ENCODE measurements at places on chromosomes 2 and 18.

DNA sequence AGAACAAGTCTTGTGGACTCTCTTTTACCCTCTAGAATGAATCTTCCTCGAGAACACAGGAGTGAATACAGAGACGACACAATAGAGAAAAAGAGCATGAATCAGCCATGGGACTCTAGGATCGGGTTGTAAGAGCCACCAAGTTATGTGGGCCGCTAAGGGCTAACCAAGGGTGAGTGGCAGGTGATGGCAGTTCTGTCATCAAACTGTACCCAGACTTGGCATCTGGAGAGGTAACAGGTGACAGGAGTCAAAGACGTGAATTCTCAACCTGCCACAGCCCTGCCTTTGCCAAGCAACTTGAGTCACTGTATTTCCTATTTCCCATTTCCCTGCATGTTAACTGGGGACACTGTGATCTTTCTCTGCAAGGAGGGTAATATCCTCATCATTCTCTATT lies 11.2 kb downstream of the SERPINE2 start:
- no peaks in the 10 kb centered on the region for H3K4me1 ChIP-seq
- H3K36me3 ChIP-seq: no peaks in the 10 kb centered on the region
- H3K27ac ChIP-seq: no peak overlapping the region
- no peak for DNase-seq
- H3K4me3 ChIP-seq: no peak overlapping the region
- H3K27me3 ChIP-seq: no peaks in the 10 kb centered on the region

- peaks cover 17% of the 10 kb centered on the region for H3K4me1 ChIP-seq
- H3K27ac ChIP-seq: no peak overlapping the region
- no peaks in the 10 kb centered on the region for H3K36me3 ChIP-seq
- H3K4me3 ChIP-seq: no peak overlapping the region
- H3K27me3 ChIP-seq: no peaks in the 10 kb centered on the region
Observed at GRCh38 chr2:48249025-48249424, 280.9 kb upstream of the STON1 start.

- H3K36me3 ChIP-seq: peaks cover 10% of the 10 kb centered on the region
- H3K27me3 ChIP-seq: peaks cover 54% of the 10 kb centered on the region
- peaks cover 45% of the 10 kb centered on the region for H3K4me1 ChIP-seq
- H3K4me3 ChIP-seq: peak overlapping the region; percentile 77
Observed at GRCh38 chr2:120344976-120345581, 857 bp upstream of the INHBB start.

- H3K27me3 ChIP-seq: no peaks in the 10 kb centered on the region
- peak overlapping the region; percentile 95 for H3K4me3 ChIP-seq
- H3K36me3 ChIP-seq: no peaks in the 10 kb centered on the region
- DNase-seq: peak; percentile 96
Observed at GRCh38 chr2:156342254-156343095, 10.0 kb upstream of the NR4A2 start.

- H3K4me3 ChIP-seq: no peak overlapping the region
- peaks cover 33% of the 10 kb centered on the region for H3K36me3 ChIP-seq
- DNase-seq: no peak
- H3K27me3 ChIP-seq: no peaks in the 10 kb centered on the region
- no peak overlapping the region for H3K27ac ChIP-seq
Observed at GRCh38 chr2:19979932-19980331, 10.0 kb downstream of the WDR35 start.

- no peak for DNase-seq
- no peaks in the 10 kb centered on the region for H3K36me3 ChIP-seq
- H3K27ac ChIP-seq: no peak overlapping the region
- H3K27me3 ChIP-seq: no peaks in the 10 kb centered on the region
- H3K4me1 ChIP-seq: no peaks in the 10 kb centered on the region
- H3K4me3 ChIP-seq: no peak overlapping the region
Observed at GRCh38 chr2:49351560-49351959, 197.2 kb upstream of the FSHR start.

GRCh38 chr2:49248506-49248905 lies 94.2 kb upstream of the FSHR start:
- DNase-seq: no peak
- no peaks in the 10 kb centered on the region for H3K4me1 ChIP-seq
- H3K27ac ChIP-seq: no peak overlapping the region
- no peaks in the 10 kb centered on the region for H3K27me3 ChIP-seq
- H3K36me3 ChIP-seq: no peaks in the 10 kb centered on the region
- no peak overlapping the region for H3K4me3 ChIP-seq

GRCh38 chr2:101395545-101396315 lies 8.4 kb upstream of the CREG2 start:
- H3K4me3 ChIP-seq: no peak overlapping the region
- H3K27me3 ChIP-seq: no peaks in the 10 kb centered on the region
- H3K27ac ChIP-seq: no peak overlapping the region
- H3K36me3 ChIP-seq: no peaks in the 10 kb centered on the region

GRCh38 chr2:179524809-179525339 lies 260.2 kb upstream of the SESTD1 start:
- no peak overlapping the region for H3K4me3 ChIP-seq
- no peak for DNase-seq
- no peaks in the 10 kb centered on the region for H3K27me3 ChIP-seq
- H3K27ac ChIP-seq: no peak overlapping the region
- H3K4me1 ChIP-seq: no peaks in the 10 kb centered on the region
- H3K36me3 ChIP-seq: no peaks in the 10 kb centered on the region

- no peak overlapping the region for H3K27ac ChIP-seq
- no peaks in the 10 kb centered on the region for H3K36me3 ChIP-seq
- peaks cover 23% of the 10 kb centered on the region for H3K4me1 ChIP-seq
- no peaks in the 10 kb centered on the region for H3K27me3 ChIP-seq
Observed at GRCh38 chr2:64396551-64396950, 57.4 kb upstream of the LGALSL start.

GRCh38 chr2:134402410-134402809 lies 148.5 kb downstream of the MGAT5 start:
- no peak overlapping the region for H3K4me3 ChIP-seq
- peaks cover 54% of the 10 kb centered on the region for H3K4me1 ChIP-seq

DNA sequence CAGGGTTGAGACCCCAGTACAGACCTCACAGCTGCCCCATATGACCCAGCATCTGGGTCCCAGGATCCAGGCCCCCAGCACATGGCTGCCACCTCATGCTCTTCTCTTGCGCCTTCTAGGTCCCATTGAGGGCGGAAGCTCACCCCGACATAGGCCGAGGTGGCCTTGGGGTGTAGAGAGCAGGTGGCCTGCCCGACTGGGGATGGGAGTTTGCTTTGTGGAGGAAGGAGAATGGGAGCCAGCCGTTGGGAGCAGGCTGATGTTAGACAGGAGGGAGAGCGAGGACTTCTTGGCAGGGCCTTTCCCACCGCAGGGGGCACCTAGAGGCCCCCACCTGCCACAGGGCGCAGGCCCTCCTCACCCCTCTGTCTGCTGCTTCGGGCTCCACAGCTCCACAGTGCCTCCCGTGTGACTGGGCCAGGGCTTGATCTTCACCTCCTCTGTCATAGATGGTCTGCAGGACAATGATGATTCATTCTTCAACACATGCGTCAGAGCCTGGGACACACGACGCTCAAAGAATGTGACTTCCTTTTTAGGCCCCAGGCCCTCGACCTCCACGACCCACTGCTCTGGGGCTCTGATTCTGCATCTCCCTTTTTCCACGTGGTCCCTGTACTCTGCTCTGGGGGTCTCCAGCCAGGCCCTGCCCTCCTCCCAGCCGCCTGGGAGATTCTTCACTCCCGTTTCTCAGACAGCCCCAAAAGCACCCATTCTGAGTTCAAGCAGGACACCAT lies 86.6 kb upstream of the ODC1 start:
- H3K36me3 ChIP-seq: no peaks in the 10 kb centered on the region
- H3K27me3 ChIP-seq: no peaks in the 10 kb centered on the region
- no peak overlapping the region for H3K27ac ChIP-seq
- no peaks in the 10 kb centered on the region for H3K4me1 ChIP-seq

DNA sequence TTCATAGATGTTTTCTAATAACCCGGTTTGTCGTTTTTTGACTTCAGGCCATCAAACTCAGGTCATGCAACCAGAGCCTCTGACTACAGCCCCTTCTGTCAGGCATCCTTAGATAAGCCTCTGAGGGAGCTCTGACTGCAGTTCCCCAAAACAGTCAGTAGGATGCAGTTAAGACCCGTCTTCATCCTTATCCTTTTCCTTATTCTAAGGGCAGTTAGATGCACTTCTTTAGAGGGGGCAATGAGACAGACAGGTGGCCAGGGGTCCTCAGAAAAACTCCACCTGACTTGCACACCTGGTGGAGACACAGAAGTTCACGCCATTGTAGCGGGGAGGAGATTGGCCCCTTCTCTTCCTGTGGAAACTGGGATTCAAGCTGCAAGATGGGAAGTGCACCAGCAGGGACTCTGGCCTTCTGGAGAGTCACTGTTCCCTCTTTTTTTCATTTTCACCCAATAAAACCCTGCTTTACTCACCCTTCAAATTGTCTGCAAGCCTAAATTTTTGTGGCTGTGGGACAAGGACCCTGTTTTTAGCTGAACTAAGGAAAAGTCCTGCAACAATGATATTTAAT lies 104.8 kb upstream of the TFPI start:
- H3K4me1 ChIP-seq: no peaks in the 10 kb centered on the region
- H3K4me3 ChIP-seq: no peak overlapping the region
- no peaks in the 10 kb centered on the region for H3K36me3 ChIP-seq
- H3K27ac ChIP-seq: no peak overlapping the region

DNA sequence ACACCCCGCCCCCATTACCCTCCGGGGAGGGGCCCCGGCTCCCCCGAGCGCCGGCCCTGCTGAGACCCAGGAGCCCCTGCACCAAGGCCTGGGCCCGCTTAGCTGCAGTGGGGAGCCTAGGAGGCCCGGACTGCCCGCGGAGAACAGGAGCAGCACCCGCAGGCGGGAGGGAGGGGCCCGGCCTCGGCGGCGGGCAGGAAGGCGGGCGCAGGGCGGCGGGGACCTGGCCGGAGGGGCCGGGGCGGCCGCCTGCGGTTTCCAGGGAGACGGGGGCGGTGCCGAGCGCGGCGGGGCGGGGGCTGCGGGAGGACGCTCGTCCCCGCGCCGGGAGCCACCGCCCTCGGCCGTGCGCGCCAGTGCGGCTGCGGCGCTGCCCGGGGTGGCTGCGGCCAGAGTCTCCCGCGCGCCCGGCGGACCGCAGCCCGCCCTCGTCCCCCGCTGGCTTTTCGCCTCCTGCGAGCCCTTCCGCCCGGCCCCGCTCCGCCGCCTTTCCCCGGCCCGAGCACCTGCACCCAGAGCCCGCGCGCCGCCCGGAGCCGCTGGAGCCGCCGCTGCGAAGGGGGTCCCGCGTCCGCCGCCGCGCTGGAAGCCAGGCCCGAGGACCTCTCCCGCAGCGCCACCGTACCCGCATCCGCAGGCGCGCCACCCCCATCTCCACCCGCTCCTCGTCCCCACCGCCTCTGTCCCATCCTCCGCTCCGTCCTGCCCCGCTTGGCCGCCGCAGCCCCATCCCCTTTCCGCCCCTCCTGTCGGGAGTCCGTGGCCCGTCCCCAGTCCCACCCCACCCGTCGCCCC lies 17.2 kb downstream of the GPC1 start:
- peak overlapping the region; percentile 88 for H3K27ac ChIP-seq
- no peaks in the 10 kb centered on the region for H3K36me3 ChIP-seq
- H3K27me3 ChIP-seq: peaks cover 45% of the 10 kb centered on the region
- DNase-seq: no peak
- H3K4me3 ChIP-seq: peak overlapping the region; percentile 74
- H3K4me1 ChIP-seq: peaks cover 89% of the 10 kb centered on the region

GRCh38 chr2:19380532-19380931 lies 22.1 kb upstream of the OSR1 start:
- no peak for DNase-seq
- H3K4me1 ChIP-seq: no peaks in the 10 kb centered on the region
- no peaks in the 10 kb centered on the region for H3K27me3 ChIP-seq
- H3K27ac ChIP-seq: no peak overlapping the region

DNA sequence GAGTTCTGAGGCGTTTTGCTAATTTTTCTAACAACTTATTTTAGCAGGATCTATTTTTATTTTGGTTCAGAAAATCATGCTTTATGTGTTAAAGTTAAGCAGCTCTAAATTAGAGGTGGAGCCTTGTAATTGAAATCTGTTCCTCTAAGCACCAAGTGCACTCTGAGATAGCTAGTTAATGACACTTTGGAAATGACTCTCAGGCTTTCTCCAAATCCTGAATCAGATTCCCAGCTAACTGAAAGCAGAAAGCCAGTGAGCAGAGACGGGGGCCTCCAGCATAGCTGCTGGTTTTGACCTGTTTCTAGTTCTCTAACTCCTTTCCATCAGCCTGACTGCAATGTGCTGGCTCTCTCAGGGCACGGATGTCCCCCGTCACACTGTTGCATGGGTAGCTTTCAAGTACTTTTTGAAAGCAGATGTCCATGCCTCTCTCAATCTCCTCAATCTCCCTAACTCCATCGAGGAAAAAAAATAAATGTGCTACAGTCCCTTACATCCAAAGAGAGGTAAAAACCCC lies 326.5 kb downstream of the SATB2 start:
- no peak for DNase-seq
- no peaks in the 10 kb centered on the region for H3K4me1 ChIP-seq
- no peaks in the 10 kb centered on the region for H3K27me3 ChIP-seq
- H3K4me3 ChIP-seq: no peak overlapping the region
- no peaks in the 10 kb centered on the region for H3K36me3 ChIP-seq

- DNase-seq: no peak
- H3K27ac ChIP-seq: no peak overlapping the region
- H3K36me3 ChIP-seq: no peaks in the 10 kb centered on the region
Observed at GRCh38 chr18:14939141-14939540, 191.2 kb downstream of the ANKRD30B start.

GRCh38 chr2:36059691-36060090 lies 295.9 kb upstream of the CRIM1 start:
- H3K36me3 ChIP-seq: no peaks in the 10 kb centered on the region
- no peak for DNase-seq
- no peak overlapping the region for H3K4me3 ChIP-seq
- H3K27ac ChIP-seq: no peak overlapping the region
- no peaks in the 10 kb centered on the region for H3K4me1 ChIP-seq
- no peaks in the 10 kb centered on the region for H3K27me3 ChIP-seq

GRCh38 chr2:11131166-11131920 lies 23.9 kb upstream of the SLC66A3 start:
- H3K27ac ChIP-seq: no peak overlapping the region
- H3K27me3 ChIP-seq: no peaks in the 10 kb centered on the region
- peaks cover 34% of the 10 kb centered on the region for H3K4me1 ChIP-seq
- H3K36me3 ChIP-seq: no peaks in the 10 kb centered on the region
- H3K4me3 ChIP-seq: no peak overlapping the region
- no peak for DNase-seq

DNA sequence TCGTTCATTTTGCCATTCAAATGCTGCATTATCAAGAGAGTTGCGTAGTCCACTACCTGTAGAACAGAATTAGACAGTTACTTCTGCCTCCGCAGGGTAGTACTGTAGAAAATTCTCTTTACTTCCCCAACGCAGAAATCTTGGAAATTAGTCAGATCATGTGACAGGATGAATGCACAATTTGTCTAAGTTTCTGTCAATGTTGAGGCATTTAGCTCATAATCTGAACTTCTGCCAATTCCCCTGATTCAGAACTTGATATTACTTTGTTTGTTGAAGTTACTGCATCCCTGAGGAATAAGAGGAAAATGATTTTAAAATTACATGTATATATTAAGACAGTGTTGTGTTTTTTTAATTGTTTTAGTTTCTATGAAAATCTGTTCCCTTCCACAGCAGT lies 83.4 kb downstream of the TTC27 start:
- H3K27ac ChIP-seq: no peak overlapping the region
- peaks cover 20% of the 10 kb centered on the region for H3K4me1 ChIP-seq
- H3K4me3 ChIP-seq: no peak overlapping the region
- no peaks in the 10 kb centered on the region for H3K36me3 ChIP-seq
- H3K27me3 ChIP-seq: no peaks in the 10 kb centered on the region
